ENCODE measurements at places on chromosomes 12 and 14.
A peak's percentile ranks its signal among the peaks of the same experiment; 100 is the strongest.

DNA sequence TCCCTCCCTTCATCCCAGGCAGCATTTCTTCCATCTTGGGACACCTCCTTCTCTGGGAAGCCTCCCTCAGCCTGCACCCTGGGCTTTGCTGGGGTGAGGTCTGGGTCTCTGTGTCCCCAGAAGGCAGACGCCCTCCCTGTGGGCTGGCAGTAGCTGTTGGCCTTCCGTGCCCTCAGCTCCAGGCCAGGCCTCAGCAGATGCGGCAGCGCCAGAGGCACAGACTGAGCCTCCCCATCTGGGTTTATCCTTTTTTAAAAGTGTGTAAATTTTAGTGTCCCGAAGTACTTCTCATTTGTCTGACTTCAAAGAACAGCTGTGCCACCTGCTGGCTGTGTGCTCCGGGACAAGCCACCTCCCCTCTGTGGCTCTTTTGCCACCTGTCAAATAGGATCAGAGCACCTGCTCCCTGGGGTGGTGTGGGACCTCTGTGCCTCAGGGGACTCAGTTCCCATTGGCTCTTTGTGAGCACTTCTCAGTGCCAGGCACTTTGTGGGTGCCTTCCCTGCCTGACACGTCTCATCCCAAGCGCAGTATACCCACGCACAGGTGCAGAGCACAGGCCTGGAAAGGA is 11.1 kb downstream of the EXOC3L4 start:
- DNase-seq, result peak; percentile 32

DNA sequence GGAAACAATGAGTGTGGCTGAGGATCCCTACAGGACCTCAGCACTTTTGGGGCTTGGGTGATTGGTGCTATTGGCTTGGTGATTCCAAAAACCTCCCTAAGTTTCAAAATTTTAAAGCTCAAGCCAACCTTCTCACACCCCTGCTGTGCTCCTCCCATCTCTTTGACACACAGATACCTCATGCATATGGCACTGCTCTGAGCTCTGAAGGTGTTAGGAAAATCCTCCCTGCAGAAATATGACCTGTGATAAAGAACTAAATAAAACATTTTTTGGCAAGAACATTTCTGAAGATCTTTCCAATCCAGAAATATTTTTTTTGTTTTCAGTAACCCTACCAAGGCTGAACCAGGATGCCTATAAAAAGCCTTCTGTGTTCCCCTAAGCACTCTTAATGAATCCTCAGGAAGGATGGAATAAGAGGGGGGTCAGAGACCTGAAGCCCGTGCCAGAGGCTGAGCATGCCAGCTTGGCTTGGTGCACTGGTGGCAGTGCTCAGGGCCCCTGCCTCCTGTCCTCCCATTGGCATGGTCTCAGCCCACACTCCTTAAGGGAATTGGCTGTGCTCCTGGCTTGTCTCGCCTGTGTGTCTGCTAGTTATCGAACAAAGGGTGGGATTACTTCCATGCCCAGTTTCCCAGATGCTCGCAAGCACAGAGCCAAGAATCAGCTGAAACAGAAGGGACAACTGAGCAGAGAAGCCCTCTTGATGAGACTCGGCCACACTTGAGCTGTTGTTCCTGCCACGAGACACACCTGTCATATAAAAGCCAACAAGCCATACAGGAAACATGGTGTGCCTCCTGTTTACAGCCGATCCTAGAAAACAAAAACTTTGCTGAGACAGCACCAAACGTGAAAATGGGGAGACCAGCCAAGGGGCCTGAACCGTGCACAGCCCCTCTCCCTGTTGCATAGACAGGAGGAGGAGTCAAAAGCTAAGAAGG is 132.7 kb upstream of the EEA1 start:
- DNase-seq, result no peak

DNA sequence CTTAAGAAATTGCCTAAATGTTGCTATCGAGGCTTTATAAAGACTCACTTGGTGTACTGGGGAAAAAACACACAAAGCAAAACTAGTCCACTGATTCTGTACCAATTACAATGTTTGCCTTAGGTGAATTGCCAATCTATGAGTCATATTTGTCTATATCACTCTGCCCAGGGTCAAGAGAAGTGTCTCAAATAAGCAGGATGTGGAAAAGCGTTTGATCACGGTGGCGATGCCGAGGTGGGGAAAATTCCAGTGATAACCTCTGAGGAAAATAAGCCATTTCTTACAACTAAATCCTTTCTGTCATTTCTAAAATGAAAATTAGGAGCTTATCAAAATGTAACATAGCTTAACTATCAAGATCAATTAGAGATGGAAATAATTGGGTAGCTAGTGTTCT is 148.6 kb upstream of the DIO3 start:
- DNase-seq, result no peak

DNA sequence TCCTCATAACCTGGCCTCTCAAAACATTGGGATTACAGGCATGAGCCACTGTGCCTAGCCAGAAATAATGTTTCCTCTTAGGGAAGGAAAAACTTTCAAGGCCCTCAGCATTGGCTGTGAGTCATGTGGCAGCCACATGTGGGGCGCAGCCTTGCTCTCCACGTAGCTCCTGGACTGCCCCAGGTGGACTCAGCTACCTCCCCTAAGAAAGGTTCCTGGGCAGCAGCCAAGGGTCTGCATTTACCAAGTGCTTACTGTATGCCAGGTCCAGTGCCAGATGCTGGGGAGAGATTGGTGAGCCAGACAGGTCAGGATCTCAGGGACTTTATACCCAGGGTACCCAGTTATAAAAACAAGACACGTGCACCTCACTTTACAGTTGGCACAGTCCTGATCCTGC is 3.7 kb upstream of the TRPV4 start:
- no peak for DNase-seq

- DNase-seq, result no peak
Observed at GRCh38 chr12:81520064-81520945, 238.8 kb downstream of the PPFIA2 start.

DNA sequence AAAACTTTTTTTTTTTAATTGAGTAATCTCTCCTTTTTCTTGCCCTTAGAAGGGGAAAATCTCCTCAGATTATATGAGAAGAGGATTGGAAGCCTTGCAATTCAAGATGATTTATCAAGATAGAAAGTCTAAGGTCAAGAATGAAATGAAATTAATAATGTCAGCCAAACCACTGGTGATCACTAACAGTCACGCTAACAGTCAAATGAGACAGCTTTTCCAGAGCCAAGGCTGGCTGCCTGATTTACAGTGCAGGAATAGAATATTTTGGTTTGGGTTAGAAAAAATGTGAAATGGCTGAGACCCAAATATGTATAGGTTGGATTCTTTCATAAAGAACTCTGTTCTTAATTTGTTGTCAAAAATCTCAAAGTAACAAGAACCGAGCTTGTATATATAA is 204.3 kb downstream of the PPM1H start:
- DNase-seq, result no peak
